ENCODE measurements at places on chromosomes 11 and 22.

GRCh38 chr22:48887394-48888332 is 940.0 kb downstream of the BRD1 start:
- no peak for DNase-seq

GRCh38 chr11:12483604-12484003 is 106.2 kb downstream of the PARVA start:
- no peak for DNase-seq

DNA sequence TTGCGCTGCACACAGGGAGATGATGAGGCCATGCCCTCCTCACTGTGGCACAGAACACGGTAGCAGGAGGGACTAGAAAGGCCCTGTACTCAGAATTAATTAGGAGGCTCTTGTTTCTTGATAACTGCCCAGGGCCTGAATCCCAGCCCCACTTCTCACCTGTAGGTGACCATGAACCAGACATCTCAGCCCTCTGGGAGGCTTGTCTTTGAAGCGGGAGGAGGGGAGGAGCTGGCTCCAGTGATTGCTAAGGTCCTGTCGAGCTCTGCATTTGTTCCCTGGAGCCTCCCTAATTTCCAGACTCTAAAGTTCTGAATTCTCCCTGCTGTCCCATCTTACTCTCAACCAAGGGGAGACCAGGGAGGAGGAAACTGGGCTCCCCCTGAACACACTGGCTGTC is 19.8 kb upstream of the OAF start:
- no peak for DNase-seq

DNA sequence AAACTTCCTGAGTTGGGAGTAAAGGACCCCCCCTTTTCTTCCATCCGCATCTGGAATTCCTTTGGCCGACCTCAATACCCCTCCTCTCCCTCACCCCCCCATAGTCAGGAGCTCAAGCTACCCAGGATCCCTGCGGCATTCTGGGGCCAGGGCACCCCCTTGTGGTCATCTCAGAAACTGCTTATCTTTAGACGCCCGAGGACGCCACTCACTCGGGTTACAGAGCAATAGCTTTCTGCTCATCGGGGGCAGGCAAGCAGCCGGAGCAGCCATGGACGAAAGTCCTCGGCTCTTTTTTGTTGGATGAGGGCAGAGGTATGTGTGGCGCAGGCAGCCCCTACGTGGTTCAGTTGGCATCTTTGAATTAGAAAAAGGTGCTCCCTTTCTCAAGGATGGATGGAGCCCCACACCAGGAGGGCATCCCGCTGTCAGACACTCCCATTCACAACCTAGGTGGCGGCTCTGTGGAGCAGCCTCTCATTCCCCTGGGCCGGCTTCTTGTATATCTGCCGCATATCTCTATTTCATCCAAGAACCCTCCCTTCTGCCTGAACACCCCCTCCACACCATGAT is 2.3 kb downstream of the C1QTNF5 start:
- peak; percentile 83 for DNase-seq

- DNase-seq: no peak
These were observed 216.0 kb upstream of the ISX start for GRCh38 chr22:34849965-34850364.

GRCh38 chr22:37059876-37060449 is 8.4 kb downstream of the KCTD17 start:
- DNase-seq: no peak

GRCh38 chr22:30336752-30337460 is 10.2 kb upstream of the TBC1D10A start:
- DNase-seq: no peak

DNA sequence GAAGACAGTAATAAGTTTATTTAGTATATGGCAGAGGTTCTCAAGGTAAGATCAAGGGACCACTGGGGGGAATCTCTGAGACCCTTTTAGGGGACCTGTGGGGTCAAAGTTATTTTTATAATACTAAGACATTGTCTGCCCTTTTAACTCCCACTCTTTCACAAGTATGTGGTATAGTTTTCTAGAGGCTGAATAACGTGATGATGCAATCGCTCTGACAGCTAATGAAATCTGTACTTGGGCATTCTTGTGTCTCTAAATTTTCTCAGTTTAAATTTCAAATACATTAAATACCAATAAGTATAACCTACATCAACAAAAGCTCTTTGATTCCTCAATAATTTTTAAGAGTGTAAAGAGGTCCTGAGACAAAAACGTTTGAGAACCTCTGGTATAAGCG is 147.9 kb downstream of the ATG16L2 start:
- no peak for DNase-seq

GRCh38 chr11:96103102-96103501 is 179.2 kb upstream of the MTMR2 start:
- no peak for DNase-seq

DNA sequence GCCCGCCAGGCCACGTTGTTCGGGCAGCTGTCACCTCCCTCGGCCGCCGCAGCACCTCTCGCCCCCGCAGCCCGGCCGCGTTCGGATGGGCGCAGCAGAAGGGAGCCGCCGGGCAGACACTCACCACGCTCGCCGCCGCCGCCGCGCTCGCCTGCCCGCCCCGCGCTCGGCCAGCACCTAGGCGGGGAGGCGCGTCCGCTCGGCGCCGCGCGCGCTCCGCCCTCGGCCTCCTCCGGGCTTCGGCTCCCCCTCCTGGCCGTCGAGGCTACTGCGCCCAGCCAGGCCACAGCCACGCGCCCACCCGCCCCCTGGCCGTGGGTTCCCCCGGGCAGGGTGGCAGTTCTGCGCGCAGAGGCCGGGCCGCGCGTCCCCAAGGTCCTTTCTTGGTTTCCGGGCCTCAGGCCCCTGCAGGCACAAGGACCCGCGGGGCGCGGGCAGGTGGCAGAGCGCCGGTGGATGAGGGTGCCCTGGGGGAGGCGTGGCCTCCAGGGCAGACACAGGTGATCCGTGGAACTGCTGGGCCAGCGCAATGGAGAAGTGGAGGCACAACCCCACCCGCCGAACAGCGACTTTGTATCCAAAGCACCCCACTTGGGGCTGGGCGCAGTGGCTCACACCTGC is at the start of gene SLC25A22:
Gene SLC25A22 (minus strand): TSS at position 189 of the 621 bp plus-strand sequence. CDS start 3,275 bp downstream, outside the sequence.
- peak; percentile 92 for DNase-seq

- DNase-seq: no peak
These were observed 120.8 kb upstream of the APOA1 start for GRCh38 chr11:116958246-116958645.

GRCh38 chr11:73705053-73705452 is 55.8 kb downstream of the RAB6A start:
- DNase-seq: no peak

GRCh38 chr11:15970506-15971214 is 385.7 kb downstream of the SOX6 start:
- no peak for DNase-seq

DNA sequence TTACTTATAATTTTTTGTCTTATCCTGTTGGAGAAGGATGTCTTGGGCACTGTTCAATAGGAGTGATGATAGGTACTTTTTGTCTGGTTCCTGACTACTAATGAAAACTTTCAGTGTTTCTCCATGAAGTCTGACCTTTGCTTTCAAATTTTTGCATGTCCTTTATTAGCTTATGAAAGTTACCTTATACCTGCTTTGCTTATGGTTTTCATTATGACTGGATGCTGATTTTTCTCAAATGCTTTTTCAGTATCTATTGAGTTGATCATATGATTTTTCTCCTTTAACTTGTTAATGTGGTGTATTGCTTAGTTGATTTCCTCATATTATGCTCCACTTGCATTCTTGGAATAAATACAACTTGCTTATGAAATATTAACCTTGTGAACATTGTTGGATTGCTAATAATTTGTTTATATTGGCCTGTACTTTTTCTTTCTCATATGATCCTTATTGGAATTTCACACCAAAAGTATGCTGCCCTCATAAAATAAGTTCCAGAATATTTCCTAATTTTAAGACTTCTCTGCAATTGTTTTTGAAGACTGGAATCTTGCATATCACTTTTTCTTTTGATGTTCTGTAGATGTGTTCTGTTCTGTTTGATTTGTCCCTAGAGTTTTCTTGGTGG is 85.0 kb upstream of the SC5D start:
- DNase-seq: no peak

DNA sequence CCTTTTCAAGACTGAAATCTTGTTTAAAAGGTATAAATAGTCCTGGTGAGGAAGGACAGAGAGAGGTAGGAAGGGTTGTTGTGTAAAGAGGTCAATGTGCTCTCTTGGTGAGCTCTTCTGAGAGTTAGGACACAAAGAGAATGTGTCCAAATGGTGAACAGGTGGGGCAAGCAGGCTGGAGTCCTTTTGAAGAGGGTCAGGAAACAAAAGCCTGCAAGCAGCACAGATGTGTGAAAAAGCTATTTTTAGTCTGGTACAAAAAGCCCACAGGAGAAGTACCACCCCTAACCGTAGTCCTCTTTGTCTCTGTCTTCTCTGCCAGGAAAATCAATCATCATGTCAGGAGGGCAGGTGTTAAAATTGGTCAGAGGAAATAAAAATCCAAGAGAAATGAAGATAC is 54.4 kb upstream of the SYN3 start:
- no peak for DNase-seq

- no peak for DNase-seq
These were observed 235.6 kb downstream of the FAT3 start for GRCh38 chr11:92460213-92460612.

DNA sequence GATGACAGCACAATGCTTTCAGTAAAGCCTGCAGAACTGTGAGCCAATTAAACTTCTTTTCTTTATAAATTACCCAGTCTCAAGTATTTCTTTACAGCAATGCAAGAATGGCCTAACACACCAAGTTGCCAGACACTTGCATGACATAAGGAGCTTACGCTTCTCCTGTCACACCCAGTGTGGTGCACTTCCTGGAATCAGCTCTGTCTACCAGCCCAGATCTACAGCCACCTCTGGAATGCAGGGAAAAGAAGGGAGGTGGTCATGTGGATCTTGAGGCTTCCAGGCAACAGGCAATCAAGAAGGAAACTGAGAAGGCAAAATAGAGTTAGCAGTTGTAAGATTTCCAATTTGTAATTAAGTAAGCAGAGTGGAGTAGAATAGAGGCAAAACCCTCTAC is 37.4 kb upstream of the SESN3 start:
- DNase-seq: no peak

- peak; percentile 38 for DNase-seq
These were observed 64.8 kb downstream of the STIM1 start for GRCh38 chr11:3920148-3920852.
